ENCODE measurements at places on chromosomes 3 and 15.

DNA sequence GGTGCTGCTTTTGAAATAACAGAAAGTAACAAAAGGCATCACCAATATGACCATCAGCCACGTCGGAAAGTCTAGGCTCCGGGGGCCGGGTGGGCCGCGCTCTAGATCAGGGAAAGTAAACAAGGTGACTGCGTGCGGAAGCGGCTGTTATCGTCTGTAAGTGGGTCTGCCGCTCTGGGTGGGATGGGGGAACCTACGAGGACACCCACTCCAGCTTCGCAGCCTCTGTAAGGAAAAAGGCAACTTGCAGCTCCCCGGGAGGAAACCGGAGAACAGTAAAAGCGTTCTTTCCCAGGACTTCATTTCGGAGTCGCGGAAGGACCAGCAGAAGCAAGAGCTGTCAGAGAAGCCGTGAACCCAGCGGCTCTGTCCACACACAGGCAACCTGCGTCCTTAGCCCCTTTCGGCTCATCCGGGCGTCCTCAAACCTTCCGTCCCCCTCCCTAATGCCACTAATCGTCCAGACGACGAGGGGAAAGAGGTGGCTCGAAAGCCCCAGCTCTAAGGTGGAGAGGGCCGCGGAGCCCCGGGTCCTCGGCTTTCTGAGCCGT lies 461 bp downstream of the XRN1 start:
- peak; percentile 48 for DNase-seq

DNA sequence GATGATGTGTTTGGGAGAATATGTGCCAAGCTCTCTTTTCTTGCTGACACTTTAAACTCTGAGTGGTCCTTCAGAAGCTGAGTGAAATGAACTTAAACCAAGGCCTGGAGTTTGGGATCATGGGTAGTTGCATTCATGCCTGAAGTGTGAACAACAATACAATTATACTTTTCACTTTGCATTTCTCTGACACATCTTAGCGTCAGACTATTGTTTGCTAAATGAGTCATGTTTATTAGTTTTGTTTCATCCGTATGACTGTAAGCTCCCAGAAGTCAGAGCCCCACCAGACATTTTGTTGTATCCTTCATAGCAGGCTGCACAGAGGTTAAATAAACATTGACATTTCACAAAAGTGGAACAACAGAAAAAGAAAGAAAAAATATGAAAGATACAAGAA lies 542.6 kb downstream of the TUSC7 start:
- no peak for DNase-seq

DNA sequence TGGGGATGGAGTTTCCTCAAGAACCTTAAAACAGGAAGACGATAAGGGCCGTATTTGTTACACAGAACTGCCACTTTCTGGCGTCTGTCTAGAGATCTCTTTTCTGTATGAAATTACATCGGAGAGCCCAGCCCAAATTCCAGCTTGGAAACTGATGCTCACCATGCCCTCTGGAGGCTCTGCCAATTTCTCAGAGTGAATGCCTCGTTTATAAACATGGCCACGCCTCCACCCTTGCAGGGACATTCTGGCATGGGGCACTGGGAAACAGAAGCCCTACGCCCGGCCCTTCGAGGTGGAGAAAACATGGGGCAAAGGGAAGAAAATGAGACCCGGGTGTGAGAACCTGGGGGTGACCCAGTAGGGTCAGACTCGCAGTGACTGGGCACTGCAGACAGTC lies 53.4 kb upstream of the SEC13 start:
- no peak for DNase-seq

GRCh38 chr15:25095179-25095578 lies 140.4 kb downstream of the SNRPN start:
- DNase-seq: no peak

DNA sequence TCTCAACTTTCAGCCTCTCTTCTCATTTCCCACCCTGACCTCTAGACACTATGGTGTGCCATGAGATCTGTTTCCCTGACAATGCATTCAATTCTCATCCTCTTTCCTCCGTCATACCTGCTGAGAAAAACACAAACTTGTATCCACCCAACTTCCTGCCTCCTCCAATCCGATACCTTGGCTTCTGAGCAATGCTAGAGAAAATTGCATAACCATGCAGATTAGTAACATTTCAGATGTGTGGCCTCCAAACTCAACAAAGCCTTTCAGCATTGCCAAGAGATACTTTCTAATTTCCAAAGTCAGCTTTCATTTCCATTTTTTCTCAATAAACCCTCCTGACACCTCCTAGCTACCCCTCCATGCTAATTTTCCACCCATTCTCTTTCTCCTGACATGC lies 88.5 kb downstream of the MINAR1 start:
- no peak for DNase-seq

DNA sequence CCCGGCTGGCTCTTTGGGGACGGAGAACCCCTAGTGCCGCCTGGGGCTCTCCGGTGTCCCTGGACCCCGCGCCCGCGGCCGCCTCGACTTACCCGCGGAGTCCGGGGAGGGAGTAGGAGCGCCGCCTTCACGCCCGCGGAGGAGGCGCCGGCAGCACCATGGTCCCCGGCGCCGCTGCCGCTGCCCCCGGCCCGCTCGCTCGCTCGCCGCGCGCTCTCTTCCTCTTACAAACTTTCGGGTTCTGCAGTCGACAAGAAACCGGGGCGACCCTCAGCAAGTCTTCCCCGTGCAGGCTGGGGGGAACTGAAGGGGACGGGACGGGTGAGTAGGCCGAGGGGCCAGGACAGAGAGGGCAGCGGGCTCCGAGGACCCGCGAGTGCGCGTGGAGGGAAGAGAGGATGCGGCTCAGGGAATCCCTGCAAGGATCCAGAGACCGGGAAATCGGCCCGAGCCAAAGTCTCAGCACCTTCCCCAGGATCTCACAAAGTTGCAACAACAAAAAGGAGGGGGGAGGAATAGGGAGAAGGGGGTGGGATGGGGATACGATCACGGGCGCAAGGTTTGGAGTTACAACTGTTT lies 2.0 kb downstream of the FOXP1 start:
- DNase-seq: peak; percentile 36

GRCh38 chr15:69172847-69173246 lies 12.4 kb downstream of the GLCE start:
- DNase-seq: no peak

DNA sequence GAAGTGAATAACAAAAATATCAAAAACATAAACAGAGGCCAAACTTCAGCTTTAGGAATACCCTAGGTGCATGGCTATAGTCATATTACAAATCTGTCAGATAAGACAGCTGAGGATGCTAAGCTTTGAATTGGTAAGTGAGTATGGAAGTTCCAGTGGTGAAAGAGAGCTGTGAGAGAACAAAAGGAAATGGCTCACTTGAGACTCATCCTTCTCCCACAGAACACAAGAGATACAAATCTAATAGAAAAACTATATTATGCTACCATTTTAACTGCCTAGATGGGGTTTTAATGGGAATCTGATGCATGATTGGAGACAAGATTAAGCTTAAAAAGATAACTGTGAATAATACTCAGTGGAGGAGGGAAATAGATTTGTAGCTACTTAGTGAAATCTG lies 21.5 kb upstream of the PEX5L start:
- no peak for DNase-seq

GRCh38 chr3:182105875-182106274 lies 394.1 kb downstream of the SOX2 start:
- DNase-seq: no peak

DNA sequence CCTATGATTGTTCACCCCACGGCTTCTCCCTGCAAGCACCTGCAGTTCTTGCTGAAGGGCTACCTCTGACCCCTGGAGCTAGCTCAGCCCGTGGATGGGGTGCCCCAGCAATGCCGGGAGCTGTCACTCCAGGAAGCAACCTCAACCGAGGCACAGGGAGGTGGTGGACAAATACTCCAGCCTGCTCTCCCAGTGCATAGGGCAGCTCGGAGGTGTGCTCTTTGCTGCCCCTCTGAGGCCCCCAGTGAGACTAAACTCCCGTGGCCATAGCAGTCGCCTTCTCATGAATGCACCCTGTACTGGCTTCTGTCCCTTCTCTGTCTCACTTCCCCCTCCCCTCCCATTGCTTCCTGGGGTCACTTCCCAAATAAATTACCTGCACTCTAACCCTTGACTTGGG lies 48.5 kb downstream of the LINGO1 start:
- DNase-seq: no peak

Measured in RPMI7951 (cell line).